ENCODE measurements at places on chromosomes 2 and 18. TPM values are rescaled to one million over a fixed set of nuclear protein-coding genes. Genes with fewer than 3 reads are reported as not detected.
A peak's percentile ranks its signal among the peaks of the same experiment; 100 is the strongest.

DNA sequence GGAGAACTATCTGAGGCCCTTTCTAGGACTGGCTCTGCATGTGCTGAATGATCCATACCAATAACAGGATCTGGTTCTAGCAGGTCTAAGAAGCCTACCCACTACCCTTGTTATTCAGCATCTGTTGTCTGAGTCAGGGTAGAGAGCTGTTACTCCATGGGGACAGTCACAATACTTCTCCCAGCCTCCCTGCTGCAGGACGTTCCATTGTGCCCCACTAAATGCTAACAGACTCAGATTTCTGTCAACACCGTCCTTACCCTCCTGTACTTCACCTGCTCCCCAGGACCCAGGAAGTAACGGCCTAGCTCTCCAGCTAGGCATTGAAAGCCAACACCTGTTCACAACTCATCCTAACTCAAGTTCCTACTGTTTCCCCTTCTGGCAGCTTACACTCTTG lies 719.7 kb upstream of the ID2 start:
- no peak for DNase-seq

DNA sequence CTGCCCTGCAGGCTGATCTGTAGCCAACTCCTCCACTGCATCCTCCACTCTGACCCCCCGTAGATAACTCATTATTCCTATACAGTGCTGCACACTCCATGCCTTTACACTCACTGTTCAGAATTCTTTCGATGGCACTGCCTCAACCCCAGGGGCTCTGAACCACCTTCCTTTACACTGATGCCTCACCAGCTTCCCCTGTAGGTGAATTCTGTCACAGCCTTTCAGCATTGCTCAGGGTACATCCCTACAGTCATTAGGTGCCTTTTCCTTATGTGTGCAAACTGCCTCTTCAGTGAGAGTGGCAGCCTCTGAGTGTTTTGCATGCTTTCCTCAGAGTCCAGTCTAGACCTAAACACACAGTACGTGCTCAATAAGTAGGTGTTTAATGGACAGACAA lies 319.4 kb downstream of the LRRTM1 start:
- DNase-seq, result no peak

GRCh38 chr18:21448299-21448698 lies 152.2 kb downstream of the ESCO1 start:
- DNase-seq, result no peak

GRCh38 chr2:80007777-80008503 lies 296.6 kb downstream of the LRRTM1 start:
- DNase-seq, result no peak

DNA sequence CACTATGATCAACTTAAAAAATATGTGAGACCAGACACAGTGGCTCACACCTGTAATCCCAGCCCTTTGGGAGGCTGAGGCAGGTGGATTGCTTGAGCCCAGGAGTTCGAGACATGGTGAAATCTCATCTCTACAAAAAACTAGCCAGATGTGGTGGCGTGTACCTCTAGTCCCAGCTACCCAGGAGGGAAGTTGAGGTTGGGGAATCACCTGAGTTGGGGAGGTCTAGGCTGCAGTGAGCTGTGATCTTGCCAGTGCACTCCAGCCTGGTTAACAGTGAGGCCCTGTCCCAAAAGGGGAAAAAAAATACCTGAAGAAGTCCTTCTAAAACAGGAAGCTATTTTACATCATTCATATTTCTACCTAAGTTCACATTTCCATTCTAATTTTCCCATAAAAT lies 144.0 kb downstream of the EML6 start:
- no peak for DNase-seq

DNA sequence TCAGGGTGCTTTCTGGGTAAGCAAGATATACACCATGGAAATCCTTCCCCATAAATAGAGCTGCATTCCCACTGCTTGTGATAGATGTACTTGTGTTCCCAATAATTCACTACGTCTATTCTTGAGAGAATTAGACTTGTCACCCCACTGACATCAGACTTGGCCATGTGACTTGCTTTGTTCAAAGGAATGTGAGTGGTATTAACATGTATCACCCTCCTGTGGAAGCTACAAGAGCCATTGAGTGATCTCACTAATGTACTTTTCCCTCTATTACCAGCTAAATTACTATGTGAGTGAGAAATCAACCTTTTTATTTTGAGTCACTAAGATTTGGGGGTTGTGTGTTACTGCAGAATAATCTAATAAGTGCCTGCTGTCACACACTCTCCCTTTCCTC lies 176.0 kb downstream of the CCDC178 start:
- DNase-seq, result no peak

DNA sequence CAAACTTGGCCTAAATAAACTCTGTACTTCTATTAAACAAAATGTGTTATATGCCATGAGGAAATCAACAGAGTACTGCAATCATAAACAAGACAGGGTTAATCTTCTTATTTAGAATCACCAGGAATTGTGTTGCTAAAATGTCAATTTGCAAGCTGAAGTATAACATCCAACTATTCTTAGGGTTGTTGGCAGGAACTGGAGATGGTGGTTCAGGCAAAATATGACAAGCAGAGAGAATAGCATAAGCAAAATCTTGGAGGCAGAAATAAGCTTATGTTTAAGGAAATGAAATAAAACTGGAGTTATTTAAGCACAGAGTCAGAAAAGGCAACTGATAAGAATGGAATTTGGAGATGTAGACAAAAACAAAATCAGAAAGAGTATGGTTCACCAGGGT lies 463.8 kb upstream of the SLC8A1 start:
- DNase-seq, result no peak

DNA sequence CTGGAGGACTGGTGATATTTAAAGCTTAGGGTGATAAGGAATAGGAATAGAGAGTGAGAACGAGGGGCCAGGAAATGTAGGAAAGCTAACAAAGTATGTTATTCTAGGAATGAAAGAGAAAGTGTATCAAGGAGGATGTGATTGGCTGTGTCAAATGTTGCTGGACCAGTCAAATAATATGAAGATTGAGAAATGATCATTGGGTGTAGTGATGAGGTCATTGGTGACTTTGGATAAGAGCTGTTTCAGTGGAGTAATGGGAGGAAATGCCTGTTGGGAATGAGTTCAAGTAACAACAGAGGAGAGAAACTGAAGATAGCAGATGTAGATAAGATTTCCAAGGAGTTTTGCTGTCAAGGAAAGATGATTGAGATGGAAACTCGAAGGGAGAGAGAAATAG lies 74.4 kb downstream of the UBE2E3 start:
- no peak for DNase-seq

- no peak for DNase-seq
Observed at GRCh38 chr2:171718720-171719119, 31.5 kb downstream of the DYNC1I2 start.

GRCh38 chr2:173021939-173022371 lies 53.7 kb upstream of the MAP3K20 start:
- peak; percentile 35 for DNase-seq

DNA sequence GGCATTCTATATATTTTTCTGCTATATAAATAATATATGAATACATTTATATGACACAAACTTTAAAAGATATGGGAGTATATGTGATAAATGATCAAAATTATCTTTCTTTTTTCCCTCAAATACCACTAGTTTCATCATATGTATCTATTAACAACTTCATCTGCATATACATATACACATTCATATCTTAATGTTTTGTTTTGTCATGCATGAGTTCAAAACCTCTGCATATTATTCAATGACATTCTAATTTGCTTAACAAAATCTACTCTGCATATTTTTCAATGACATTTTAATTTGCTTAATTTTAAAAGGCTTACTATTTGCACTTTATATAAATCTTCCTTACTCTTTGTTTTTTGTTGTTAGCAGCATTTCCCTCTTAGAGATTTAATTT lies 276.2 kb downstream of the PIK3C3 start:
- DNase-seq, result no peak

- no peak for DNase-seq
Observed at GRCh38 chr2:192159736-192160135, 35.0 kb downstream of the TMEFF2 start.

DNA sequence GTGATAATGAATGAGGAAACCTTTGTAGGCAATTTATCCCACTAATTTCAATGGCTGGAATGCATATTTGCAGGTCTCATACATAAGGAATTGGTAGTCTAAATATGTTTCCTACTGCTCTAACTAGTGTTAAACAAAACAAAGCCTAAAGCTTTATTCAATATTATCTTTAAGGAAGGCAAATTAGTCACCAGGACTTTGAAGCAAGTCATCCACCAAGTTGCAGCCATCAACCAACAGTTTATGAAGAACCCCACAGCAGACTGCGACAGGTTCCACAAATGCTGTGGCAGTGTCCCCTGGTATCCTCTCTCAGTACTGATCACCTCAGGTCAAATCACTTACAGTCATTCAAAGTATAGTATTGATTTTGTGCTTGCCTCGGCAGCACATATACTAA lies 181.5 kb upstream of the ZFP36L2 start:
- no peak for DNase-seq

DNA sequence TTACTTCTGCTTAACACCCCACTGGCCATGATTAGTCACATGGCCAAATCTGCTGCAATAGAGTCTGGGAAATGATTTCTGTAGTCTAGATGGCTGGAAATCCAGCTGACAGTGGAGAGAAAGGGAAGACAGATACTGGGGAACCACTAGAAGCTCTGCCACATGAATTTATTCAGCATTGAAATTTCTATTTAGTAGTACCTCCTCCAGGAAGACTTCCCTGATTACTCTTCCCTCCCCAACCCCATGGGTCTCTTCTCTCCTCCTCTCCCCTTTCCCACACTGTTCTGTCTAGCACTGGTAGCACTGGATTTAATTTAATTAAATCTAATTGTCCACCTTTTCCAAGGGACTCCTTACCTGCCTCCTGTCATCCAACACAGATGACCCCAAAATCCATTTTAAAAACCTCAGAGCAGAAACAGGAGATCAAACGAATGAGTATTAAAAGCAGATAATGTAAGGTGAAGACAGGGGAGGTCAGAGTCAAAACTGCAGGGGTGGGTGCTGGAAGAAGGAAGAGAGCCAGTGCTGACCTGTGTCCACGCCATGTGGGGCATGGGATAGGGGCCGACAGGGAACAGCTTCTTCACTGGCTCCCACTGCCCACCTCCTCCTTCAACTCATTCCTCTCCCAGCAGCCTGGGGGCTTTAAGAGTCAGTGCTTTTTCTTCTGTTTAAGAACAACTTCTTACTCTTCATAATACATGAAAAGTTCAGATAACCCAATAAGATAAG lies 169.2 kb upstream of the HS6ST1 start:
- DNase-seq, result no peak

DNA sequence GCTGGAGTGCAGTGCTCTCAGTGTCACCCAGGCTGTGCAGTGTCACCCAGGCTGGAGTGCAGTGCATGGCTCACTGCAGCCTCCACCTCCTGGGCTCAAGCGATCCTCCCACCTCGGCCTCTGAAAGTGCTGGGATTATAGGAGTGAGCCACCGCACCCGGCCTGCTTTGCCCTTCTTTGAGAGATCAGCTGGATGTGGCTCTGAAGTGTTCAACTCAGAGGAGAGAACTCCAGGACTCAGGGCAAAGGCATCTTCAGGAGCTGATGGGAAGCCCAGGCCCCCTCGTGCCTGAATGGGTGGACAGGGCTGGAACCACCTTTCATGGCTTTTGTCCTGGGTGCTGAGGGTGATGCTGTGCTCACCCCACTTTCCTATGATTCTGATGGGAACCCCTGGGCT lies 52.0 kb upstream of the HAAO start:
- DNase-seq, result no peak

- no peak for DNase-seq
Observed at GRCh38 chr2:9769171-9770005, 73.9 kb upstream of the TAF1B start.

DNA sequence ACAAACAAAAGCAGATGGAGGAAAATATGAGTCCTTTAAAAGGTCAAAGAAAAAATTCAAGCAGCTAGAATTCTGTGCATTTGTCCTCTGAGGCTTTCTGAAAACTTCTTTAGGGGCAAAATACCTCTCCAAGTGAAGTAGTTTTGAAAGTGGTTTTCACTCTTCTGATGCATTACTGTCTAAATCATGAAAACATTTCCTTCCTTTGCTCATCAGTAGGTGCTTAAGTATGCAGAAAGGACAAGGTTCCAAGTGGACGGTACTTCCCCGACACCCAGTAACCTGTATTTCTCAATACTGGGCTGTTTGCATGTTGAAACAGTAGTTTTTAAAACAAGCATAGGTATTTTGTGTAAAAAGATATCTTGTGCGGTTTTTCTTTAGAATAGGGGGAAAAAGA lies 189.1 kb upstream of the ERBB4 start:
- DNase-seq, result no peak

GRCh38 chr2:212186166-212186565 lies 352.4 kb downstream of the ERBB4 start:
- DNase-seq, result no peak

GRCh38 chr2:5482929-5483331 lies 209.3 kb upstream of the SOX11 start:
- no peak for DNase-seq

DNA sequence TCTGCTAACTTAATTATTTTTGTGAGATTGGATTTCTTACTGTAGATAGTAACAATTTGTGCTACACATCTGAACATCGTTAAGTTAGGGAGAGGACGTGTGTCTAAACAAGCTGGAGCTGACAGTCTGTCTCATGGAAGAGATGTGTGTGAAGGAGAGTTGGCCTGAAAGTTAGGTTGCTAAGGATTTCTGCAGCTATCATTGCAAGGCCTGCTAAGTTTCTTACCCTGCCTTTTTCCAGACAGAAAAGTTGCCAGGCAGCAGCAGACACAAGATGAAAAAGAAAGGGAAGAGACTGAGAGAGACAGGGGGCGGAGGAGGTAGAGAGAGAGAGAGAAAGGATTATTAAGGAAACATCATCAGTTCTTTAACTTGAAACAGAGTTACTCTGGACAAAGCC lies 4.1 kb upstream of the LRP1B start:
- no peak for DNase-seq

DNA sequence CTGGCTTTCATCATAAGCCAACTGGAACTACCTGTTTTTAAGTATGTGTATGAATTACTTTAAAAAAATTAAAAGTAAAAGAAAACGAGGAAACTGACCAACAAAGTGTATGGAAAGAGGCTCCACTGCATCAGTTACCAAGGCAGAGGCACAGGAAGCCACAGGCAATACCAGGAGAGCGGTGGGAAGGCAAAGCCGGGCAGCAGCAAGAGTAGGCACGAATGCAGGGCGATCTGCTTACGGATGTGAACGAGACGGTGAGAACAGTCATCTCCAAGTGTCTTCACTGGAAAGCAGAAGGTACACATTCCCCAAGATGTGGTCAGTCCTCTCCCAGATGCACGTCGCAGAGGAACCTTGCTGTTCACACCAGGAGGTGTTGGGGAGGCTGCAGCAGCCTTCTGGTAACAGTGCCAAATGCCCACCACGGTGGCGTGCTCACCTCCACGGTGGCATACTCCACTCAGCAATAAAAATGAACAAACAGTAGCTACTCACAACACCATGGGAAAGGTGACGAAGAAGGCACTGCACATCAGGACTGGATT lies 43.1 kb downstream of the HS6ST1 start:
- DNase-seq, result no peak

The NOL4 gene
- not detected for polyA plus RNA-seq

The INHA gene
- 0.72 TPM for polyA plus RNA-seq

The PLA2R1 gene
- 3.6 TPM for polyA plus RNA-seq

The RBM43 gene
- polyA plus RNA-seq, result 4.4 TPM

The LYG1 gene
- 2.9 TPM for polyA plus RNA-seq

The ARHGEF4 gene
- 2.1 TPM for polyA plus RNA-seq

The CNDP1 gene
- polyA plus RNA-seq, result not detected

The CDH19 gene
- polyA plus RNA-seq, result 0.97 TPM

Measured in A549 (cell line).